ENCODE measurements at places on chromosomes 1 and 21.

- DNase-seq, result no peak
Measured at GRCh38 chr1:88701275-88701674, 17.2 kb downstream of the PKN2 start.

GRCh38 chr1:178532392-178532791, 19.5 kb downstream of the TEX35 start:
- DNase-seq, result peak; percentile 42

GRCh38 chr1:109760581-109761226, 3.0 kb downstream of the EPS8L3 start:
- no peak for DNase-seq

- DNase-seq, result no peak
Measured at GRCh38 chr21:44078411-44078981, 28.7 kb upstream of the PWP2 start.

- DNase-seq, result no peak
Measured at GRCh38 chr1:152997901-152998300, 3.6 kb upstream of the SPRR3 start.

- no peak for DNase-seq
Measured at GRCh38 chr21:45554477-45555175, 12.4 kb upstream of the SLC19A1 start.

DNA sequence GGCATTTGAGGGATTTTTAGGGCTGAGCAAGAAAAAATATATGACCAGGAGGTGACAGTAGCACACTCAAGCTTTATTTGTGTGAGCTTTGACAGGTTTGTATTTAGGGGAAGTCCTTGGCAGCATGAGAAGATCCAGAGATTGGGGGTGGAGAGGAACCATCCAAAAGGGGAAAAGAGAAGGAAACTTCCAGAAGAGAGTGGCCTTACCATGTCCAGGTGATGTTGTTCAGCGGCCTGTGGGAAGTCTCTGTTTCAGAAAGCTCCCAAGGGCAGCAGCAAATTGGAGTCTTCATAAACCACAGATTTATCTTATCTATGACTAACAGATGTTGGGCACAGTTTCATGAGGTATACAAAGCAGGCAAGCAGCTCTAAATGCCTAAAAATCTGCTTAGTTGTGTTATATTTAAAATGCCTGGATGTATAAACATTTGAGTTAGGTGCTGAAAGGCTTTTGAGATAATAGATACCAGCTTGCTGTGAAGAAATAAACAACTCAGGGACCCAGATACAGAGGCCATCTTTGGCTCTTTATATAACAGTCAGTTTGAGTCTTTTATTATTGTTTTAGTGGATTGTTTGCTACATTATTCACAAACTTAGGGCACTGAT, 21.2 kb upstream of the ADAR start:
- DNase-seq, result no peak

DNA sequence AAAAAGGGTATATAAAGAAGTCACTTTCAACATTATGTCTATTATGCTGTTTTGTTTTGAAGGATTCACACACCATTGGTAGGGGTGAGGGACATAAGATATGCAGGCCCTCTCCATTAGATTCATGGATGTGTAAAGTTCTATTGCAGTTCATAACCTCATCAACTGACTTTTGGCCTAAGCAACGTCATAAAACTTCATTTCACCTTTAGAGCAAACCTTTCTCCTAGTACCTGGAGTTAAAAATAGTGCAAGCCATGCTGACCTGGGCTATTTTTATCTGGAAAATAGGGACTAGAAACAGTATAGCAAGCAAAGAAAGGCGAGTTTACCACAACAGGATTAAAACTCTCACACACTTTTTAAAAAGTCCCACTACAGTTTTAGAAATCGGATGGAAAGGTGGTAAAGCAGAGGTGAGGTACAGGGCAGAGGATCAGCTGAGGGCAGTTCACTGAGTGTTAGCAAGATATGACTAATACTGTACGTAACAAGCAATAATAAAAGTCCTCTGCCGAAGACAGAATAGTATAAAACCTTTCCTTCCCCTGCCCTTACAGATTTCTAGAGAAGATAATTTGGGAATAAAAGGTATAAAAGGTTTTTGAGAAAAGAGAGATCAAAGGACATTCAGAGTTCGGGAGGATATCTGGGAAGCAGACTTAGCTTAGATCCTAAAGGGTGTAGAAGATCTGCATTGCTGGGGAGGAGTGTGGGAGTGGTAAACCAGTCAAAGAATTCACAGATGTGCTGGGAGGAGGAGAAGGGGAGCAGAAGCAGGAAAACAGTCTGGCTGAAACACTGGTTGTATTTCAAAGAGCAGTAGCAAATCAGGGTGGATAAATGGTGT, 14.3 kb downstream of the EGLN1 start:
- DNase-seq, result no peak

GRCh38 chr1:63871463-63871862, 97.6 kb downstream of the ROR1 start:
- DNase-seq, result no peak

All from NCI-H1436 treated with DMSO at 0.1 percent for 48 hours (cell line).